Stimulated activated CD8-positive, alpha-beta memory T cell treated with anti-CD3 and anti-CD28 coated beads, Interleukin-4, amount 100 ng/mL, for 4 hours (primary cell): ENCODE measurements at places on chromosomes 7 and 10.

GRCh38 chr7:52897713-52898112, 137.7 kb upstream of the POM121L12 start:
- DNase-seq = no peak

DNA sequence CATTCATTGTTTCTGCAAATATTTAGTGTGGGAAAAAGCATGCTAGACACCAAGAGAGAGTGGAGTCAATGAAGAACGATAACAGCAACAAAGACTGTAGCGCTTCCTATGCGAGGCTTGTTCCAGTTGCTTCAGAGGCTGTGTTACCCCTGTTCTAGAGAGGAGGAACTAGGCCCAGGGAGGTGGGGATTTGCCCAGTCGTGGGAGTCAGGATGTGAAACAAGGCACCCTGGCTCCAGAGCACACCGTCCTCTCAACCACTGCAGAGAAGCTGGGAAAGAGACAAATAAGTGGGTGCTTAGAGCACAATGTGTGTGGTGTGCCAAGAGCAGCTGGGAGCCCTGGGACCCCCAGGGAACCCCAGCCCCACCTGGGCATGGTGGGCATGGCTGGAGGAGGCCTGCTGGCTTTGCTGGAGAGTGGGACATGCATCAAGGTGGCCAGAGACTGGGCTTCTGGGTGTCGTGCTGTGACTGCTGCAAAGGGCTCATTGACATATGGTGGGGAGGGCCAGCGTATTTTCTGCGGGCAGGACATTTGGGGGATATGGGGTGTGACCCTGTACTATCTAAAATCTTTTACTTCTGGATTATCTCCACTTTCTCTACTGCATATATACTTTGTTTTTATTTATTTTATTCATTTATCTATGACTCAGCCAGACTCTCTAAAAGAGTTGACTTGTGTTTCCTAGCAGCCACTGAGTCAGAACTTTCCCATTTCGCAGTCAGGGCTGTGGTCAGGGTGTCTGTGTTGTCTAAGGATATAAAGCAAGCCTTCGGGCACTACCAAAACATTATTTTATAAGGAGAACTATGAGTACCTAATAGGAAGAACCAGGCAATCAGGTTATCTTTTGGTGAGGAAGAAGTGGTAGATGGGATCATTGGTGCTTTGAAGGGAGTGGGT, 95.4 kb downstream of the TCF7L2 start:
- DNase-seq = no peak

DNA sequence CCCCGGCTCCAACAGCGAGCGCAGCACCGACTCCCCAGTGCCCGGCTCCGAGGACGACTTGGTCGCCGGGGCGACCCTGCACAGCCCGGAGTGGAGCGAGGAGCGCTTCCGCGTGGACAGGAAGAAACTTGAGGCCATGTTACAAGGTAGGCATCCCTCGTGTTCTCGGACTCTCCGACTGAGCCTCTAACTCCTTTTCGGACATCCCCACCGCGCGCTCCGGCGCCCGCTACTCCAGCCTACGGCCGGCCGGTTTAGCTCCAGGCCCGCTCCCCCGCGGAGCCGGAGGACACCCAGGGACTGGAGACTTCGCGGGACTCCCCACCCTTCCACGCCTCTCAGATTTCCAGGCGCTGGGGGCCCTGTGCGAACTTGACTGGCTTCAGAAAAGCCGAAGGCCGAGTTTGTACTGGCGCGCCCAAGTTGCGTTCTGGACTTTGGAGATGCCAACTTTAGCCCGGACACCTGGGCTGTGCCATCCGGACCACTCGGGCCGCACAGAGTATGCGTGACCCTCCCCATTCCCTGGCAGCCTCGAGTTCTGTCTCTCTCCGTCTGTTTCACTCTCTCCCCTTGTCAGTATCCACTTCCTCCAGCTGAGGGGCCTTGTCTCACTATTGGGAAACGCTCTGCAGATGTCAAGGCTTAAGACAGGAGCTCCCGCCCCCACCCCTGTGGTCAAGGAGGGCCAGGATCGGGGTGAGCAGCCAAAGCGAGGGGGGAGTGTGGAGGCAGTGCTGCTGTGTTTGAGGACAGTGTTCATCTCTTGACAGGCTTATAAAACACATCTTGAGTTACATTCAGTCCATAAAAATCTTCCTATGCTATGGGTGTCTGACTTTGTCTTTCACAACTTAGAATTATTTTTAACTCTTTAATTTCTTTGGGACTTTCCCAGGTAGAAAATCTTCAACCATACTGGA, 777 bp downstream of the BICC1 start:
- no peak for DNase-seq

- DNase-seq = no peak
These were observed 31.1 kb downstream of the CTNNA3 start for GRCh38 chr10:67664942-67665341.

- no peak for DNase-seq
These were observed 66.9 kb downstream of the ANLN start for GRCh38 chr7:36456548-36456947.

DNA sequence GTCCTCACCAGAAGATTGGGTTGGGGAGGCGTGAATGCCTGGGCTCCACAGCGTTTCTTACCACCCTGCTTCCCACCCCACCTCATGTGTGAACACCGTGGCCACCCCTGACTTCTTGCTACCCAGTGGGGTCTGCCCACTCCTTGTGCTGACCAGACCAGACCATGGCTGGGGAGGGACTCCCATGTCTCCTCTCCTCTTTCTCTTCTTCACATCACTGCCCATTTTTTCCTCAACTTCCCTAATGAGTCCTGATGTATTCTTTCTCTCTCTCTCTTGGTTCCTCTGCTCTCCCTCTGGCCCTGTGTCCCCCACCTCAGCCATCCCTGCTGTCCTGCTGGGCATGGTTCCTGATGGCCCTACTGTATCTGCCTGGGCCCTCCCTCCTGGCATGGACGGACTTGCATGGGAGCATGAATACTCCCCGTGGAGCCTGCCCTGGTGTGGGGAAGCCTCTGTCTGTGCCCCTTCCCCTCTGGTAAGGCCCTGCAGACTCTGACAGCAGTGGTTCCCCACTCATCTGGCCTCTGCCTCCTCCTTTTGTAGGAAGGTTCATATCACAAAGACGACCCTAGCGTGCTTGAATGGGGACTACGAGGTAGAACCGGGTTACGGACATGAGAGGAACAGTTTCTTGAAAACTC, 85.5 kb downstream of the ADCY1 start:
- no peak for DNase-seq

DNA sequence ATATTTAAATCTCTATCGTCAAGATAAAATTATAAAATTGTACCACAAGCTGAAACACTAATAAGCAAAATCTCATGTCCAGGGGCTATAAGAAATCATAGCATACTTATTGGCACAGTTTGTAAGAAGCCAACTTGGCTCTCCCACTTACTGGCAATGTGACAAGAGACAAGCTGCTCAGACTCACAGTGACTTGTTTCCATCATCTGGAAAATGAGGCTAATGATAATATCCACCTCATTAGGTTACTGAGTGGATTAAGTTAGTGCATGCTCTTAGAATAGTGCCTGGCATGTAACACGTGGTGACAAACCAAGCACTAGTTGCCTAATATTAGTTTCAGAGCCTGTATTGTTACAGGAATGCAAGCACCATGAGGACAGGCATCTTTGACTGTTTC, 234.4 kb downstream of the GLI3 start:
- no peak for DNase-seq

- DNase-seq = no peak
These were observed 33.8 kb upstream of the TRIM8 start for GRCh38 chr10:102610441-102610887.

GRCh38 chr10:32210306-32211045, 136.5 kb downstream of the EPC1 start:
- no peak for DNase-seq

- DNase-seq = no peak
These were observed 305.1 kb upstream of the PITRM1 start for GRCh38 chr10:3477683-3478082.

DNA sequence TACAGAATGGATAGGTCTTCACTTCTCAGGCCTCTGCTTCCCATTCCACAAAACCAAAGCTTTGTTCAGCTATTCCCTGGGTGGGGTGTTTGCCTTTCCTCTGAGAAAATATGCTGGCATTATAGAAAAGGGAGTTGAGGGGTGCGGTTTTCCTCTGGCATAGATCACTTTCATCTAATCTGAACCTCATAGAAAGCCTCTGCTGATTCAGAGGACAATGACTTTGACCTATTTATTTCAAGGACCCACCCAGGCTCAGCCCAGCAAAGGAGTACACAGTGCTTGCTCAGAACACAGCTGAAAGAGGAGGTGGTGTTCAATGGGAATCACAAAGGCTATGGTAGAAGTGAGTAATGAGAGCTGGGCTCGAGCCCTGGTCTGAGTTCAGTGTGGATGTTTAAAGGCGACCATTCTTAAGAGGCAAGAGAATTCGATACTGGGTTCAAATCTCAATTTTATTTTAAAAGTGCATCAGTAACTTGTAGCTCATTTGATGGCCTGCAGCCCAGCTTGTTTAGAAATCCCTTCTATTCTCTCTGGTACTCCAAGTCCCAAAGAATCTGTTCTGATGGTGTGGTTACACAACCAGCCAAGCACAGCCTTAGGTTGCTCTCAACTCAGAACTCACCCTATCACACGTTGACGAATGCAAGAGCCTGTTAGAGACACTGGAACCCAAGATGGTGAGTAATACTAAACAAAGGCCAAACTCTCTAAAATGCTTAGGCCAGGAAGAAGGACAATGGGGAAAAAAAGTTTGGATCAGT, 1012.8 kb downstream of the LRMDA start:
- DNase-seq = no peak

GRCh38 chr7:158133515-158134271, 453.9 kb downstream of the PTPRN2 start:
- DNase-seq = no peak

DNA sequence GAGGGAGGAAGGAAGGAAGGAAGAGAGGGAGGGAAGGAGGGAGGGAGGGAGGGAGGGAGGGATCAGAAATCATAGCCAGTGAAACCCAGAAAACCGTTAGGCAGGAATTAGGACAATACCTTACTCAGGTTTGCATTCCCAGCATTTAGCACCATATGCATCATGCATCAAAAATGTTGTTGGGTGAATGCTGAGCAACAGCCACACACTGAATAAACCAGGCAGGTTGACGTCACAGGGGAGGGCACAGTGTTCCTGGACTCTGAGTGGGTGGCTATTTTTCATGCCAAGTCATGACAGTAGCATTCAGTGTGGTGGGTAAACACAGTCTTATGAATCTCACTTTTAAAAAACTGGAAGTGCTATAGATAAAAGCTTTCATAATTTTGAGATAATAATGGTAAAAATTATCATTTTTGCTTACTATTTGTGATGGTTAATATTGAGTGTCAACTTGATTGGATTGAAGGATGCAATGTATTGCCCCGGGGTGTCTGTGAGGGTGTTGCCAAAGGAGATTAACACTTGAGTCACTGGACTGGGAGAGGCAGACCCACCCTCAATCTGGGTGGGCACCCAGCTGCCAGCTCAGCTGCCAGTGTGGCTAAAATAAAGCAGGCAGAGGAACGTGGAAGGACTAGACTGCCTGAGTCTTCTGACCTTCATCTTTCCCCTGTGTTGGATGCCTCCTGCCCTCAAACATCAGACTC, 199.1 kb upstream of the PRKCQ start:
- DNase-seq = no peak

GRCh38 chr7:75711656-75712514, 26.9 kb downstream of the HIP1 start:
- no peak for DNase-seq

- no peak for DNase-seq
These were observed 75.1 kb upstream of the SMNDC1 start for GRCh38 chr10:110379831-110380230.

- no peak for DNase-seq
These were observed 166.1 kb downstream of the PPP1R3A start for GRCh38 chr7:113752689-113753088.

DNA sequence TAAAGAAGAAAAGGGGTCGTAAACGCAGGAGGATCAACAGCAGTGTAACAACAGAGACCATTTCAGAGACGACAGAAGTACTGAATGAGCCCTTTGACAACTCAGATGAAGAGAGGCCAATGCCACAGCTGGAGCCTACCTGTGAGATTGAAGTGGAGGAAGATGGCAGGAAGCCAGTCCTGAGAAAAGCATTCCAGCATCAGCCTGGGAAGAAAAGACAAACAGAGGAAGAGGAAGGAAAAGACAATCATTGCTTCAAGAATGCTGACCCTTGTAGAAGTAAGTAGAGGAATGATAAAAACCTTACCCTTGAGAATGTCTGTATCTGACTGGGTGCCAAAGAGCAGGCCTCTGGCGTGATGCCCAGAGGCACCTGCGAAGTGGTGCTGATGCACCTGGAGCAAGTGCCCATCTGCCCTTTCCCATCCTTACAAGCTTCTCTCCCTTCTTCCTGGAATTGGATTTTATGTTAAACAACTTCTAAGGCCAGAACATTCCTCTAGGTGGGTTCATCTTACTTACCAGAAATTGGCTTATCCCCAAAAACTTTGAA, 86.4 kb upstream of the SAMD8 start:
- no peak for DNase-seq

GRCh38 chr7:10120936-10121335, 852.7 kb upstream of the PHF14 start:
- no peak for DNase-seq

DNA sequence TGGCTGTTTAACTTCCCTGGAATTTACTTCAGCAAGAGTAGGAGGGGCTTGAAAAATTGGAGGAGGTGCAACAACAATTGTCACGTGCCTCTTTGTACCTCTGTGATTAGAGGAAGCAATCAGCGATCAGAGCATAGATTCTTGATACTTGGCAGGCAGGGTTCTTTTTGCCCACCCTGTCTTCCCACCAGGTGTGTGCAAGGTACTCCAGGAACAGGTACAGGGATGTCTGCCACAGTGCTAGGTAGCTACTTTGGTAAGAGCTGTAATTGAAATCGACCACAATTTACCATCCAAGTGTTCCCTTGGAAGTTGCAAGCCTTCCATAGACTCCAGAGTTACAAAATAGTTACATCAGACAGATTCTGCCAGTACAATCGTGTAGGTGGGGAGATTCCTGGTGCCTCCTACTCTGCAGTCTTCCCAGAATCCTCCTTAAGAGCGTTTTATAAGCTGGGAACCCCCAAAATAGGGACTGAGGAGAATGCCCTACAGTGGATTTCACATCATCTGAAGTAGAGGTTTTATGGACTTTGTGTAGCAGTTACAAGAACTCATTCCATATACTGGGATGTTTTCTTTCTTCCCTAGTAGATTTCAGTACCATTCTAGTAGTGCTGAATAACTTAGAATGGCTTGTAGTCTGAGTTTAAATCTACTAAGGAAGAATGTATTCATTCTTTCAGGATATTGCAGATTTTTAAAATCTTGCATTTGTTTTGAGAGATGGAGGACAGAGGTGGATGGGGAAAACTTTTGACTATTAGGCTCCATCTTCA, 101.9 kb downstream of the EXOC4 start:
- no peak for DNase-seq

DNA sequence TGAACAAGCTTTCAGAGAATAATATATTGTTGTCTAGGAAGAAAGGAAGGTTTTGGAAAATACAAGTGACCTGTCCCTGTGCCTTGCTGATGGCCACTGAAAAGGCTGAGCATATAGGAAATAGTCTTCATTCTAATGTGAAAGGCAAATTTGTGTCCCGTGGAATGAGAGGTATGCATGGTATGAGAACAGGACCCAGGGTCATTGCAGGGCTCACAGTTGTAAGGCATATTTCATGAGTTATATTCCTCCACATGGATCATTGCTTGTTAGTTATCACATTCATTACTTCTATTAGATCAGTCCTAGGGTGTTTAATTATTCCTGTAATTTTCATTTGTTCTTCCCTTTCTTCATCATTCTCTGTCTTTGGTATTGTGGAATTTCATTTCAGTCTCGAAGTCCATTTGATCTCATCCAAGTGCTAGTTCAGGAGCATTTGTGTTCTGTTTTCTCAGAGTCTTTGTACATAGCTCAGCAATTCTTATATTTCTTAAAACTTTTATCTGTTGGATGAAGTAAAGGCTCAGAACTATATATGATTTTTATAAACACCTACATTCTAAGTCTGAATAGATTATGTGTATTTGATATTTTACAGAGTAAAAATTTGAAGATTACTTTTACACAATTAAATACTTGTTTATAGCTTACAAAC, 39.4 kb upstream of the ARHGAP21 start:
- DNase-seq = no peak
